ENCODE measurements at places on chromosomes 16 and 17.

- no peak for DNase-seq
These were observed 5.6 kb upstream of the MMP15 start for GRCh38 chr16:58019866-58020538.

DNA sequence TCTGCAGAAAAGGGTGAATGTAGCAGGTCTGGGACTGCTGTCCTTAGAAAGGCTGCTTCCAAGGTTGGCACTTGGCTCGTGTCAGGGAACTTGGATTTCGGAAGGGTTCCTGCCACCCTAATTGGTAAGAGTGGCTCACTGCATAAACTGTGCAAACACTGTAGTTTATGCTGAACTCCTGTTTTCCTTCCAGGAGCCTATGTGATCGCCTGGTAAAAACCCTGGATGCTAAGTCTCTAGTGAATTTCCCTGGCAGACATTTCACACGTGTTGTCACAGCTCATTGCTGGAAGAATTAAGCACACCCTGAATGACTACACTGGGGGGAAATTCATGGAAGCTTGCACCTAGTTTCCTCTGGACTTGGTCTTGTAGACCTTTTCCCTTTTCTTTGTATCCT is 140.1 kb downstream of the SPECC1 start:
- DNase-seq: no peak

- DNase-seq: no peak
These were observed 267.9 kb downstream of the CPPED1 start for GRCh38 chr16:12535535-12536411.

DNA sequence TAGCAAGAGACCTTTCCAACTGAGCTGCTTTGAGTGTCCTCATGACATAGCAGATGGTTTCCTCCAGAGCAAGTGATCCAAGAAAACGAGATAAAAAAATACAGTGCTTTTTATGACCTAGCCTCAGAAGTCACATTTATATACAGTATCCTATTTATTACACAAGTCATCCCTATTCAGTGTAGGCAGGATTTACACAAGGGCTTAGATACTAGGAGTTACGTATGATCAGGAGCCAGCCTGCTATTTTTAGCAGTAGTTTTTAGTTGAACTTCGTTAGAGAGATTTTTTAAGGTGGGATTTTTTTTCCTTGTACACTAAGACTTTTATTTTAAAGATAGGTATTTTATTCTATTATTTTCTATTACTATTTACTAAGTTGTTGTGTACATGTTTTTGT is 58.4 kb downstream of the PHKB start:
- DNase-seq: no peak

- no peak for DNase-seq
These were observed 5.4 kb downstream of the CD2BP2 start for GRCh38 chr16:30349675-30350074.

GRCh38 chr17:77231076-77231871 is 90.5 kb downstream of the SEC14L1 start:
- peak; percentile 0 for DNase-seq

GRCh38 chr16:50446861-50447260 is 78.1 kb upstream of the BRD7 start:
- DNase-seq: no peak

GRCh38 chr17:58965221-58965620 is 141.5 kb downstream of the TRIM37 start:
- no peak for DNase-seq

DNA sequence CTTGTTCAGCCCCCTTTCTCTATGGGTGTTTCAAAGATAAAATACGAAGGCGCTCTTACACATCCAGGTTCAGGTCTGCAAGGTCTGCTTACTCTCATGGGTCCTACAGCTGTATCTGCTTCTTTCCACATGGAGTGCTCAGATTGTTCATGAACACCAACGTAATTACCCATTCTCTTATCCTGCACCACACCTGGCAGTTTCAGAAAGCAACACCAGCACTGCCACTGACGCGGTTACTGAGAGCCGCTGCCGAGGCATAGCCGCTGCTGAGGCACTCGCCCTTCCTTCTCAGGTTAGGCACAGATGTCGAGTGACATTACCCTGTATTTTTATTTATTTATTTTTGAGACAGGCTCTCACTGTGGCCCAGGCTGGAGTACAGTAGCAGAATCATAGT is 147.1 kb downstream of the RPTOR start:
- DNase-seq: no peak

GRCh38 chr16:23523876-23524385 is 13.6 kb upstream of the GGA2 start:
- DNase-seq: no peak

- DNase-seq: peak; percentile 95
These were observed 3.3 kb upstream of the SREBF1 start for GRCh38 chr17:17839791-17840707.
